Cortex of kidney (tissue), 1 donor: ENCODE measurements at places on chromosomes 12 and 14.

GRCh38 chr14:69519204-69520100 is 34.9 kb downstream of the PLEKHD1 start:
- DNase-seq: no peak

GRCh38 chr12:83769151-83769550 is 1082.4 kb downstream of the TMTC2 start:
- no peak for DNase-seq

- DNase-seq: no peak
Observed at GRCh38 chr14:75175677-75176141, 703 bp downstream of the TMED10 start.

DNA sequence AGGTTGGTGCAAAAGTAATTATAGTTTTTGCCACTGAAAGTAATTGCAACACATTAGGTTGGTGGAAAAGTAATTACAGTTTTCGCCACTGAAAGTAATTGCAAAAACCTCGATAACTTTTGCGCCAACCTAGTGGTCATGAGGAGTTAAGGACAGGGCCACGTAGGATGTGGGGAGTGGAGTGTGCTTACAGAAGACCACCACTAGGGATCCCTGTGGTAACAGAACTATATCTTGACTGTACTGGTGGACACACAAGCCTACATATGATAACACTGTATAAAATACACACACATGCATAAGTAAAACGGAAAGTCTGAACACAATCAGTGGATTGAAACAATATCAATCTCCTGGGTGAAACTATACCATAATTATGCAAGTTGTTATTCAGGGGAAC is 187.4 kb upstream of the ABCD2 start:
- no peak for DNase-seq

GRCh38 chr12:15443050-15443449 is 120.7 kb downstream of the PTPRO start:
- DNase-seq: no peak

DNA sequence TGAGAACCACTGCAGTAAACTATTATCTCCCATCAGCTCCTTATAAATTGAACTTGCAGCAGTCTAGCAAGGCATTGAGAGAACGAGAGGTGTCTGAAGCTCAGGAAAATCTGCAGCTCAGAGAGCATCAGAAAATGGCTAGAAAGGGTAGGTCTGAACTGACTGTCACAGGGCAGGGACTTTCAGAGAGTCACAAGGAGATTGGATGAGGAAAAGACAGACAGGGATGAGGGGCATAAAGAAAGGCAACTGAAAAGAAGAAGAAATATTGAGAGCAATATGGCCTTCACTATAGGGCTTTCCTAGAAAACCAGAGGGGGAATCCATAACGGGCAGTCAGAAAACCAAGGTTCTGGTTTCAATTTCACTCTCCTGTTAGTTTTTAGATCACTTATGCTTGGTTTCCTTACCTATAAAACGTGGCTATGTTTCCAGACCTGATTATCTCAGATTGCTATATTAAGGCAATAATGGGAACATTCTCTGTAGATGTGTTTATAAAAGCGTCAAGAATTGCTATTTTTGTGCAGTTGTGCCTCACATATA is 40.9 kb downstream of the PDE6H start:
- DNase-seq: no peak

- no peak for DNase-seq
Observed at GRCh38 chr12:71415336-71416231, 24.0 kb upstream of the LGR5 start.

DNA sequence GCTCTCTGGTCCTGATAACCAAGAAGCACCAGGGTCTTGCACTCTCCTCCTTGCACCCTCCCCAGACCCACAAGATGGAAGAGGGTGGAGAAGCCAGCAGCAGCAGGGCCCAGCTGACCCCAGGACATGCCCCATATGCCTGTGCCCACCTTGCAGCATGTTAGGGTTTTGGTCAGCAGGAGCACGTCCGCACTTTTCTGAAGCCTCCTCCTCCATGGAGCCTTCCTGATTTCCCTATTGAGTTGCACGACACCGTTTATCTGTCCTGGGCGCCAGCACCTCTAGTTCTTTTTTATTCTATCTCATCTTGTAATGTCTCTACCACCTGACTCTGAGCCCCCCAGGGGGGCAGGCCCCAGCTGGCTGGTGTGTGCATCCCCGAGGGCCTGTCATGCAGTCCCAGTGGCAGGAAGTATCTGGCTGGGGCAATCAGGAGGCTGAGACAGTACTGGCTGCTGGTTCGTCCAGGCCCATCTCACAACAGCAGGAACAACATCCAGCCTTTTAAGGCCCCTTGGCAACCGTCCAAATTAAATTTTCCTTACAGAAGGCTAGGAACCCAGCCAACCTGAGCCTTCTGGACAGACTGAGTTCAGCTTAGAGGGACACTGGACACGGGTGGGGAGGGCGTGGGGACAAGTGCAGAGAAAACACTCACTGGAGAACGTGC is 39.6 kb downstream of the CCDC85C start:
- no peak for DNase-seq

GRCh38 chr12:94704452-94705306 is 54.3 kb upstream of the TMCC3 start:
- DNase-seq: no peak

- no peak for DNase-seq
Observed at GRCh38 chr14:70073924-70074566, 114.7 kb downstream of the SLC8A3 start.

DNA sequence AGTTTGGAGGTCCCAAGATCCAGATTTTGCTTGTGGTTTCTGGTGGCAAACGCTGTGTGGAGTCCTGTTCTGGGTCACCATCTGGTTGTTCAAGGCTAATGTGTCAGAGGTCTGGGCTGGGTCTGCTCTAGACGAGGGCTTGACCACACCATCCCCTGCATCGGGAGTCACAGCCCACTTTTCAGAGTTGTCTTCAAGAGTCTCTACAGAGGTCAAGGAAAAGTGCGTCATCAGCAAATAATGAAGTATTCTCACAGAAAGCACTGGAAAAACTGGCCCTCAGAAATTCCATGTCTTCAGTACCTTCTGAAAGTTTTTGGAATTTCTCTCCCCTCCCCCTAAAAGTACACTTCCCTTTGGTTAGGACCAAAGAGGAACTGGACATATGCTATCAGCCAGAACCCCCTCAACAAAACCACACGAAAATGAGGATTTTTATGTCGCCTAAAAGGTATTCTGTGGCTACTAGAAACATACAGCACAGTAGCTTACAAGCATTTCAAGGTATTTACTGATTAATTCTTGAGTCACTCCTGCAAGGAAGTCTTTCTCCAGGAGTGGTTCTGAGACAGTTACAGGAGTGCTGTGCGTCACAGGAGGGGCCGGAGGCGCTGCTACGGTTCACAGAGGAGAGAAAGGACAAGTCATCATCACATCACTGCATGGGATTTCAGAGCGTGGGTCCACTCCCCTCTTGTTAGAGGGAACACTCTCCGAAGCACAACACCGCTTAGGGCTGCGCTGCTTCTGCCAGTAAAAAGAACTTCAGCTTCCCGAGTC is 35.4 kb downstream of the RAD52 start:
- DNase-seq: no peak

- no peak for DNase-seq
Observed at GRCh38 chr14:76931631-76932402, 96.7 kb downstream of the IRF2BPL start.

GRCh38 chr12:89700191-89700810 is 8.3 kb downstream of the ATP2B1 start:
- DNase-seq: no peak

DNA sequence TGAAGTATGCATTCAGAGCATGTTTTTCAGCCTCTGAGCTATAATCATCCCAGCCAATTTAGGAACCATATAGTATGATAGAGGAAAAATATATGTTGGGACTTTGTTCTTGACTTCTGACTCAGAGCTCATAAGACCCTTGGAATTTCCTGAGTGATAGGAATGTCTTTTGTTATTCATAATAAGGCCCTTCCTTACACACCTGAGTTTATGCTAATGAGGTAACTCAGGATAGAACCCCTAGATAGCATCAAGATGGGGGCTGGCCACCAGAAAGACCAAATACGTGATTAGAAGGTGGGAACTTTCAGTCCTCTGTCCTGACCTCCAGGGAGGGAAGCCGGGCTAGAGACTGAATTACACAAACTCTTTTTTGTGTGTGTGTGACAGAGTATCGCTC is 32.4 kb upstream of the PLEK2 start:
- no peak for DNase-seq

GRCh38 chr12:6839482-6840201 is 1.1 kb upstream of the GNB3 start:
- no peak for DNase-seq

- DNase-seq: no peak
Observed at GRCh38 chr12:57112492-57113294, 1.5 kb upstream of the STAT6 start.

DNA sequence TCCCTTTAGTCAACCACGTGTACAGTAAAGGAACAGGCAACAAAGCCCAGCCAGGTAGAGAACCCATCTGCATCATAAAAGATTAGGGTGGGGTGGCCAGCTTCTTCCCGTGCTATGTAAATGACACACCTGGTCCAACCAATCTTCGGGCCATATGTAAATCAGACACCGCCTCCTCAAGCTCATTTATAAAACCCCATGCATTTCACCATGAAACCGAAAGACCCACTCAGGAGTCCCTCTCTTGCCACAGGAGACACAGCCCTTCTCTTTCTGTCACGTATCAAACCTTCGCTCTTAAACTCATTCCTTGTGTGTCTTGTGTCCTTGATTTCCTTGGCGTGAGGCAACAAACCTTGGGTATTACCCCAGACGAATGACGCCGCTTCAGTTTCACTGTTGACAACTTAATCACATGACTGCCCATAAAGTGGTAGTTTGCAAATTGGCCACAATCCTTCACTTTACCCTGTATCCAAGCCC is 59.8 kb upstream of the TBPL2 start:
- no peak for DNase-seq

DNA sequence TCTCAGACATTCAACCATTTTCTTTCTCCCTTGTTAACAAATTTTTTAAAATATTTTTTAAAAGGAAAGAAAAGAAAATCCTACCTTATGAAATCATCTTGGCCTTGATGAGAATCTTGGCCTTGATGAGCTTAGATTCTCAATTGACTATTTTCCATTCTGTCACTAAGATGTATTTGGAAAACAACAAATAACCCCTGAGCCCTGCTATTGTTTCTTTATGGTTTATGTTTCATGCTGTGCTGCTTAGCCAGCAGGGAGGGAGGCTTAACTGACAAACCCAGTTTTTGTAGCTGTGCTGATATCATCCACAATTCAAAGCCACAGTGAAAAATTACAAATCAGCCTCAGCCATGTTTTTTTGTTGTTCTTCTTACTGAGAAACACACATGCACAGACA is 404.1 kb downstream of the RAD51B start:
- DNase-seq: no peak

- no peak for DNase-seq
Observed at GRCh38 chr14:91774140-91775096, 42.5 kb upstream of the CATSPERB start.

- DNase-seq: no peak
Observed at GRCh38 chr12:53506450-53506785, 866 bp downstream of the NPFF start.

GRCh38 chr12:75481774-75482173 is 1.2 kb downstream of the GLIPR1 start:
- no peak for DNase-seq

DNA sequence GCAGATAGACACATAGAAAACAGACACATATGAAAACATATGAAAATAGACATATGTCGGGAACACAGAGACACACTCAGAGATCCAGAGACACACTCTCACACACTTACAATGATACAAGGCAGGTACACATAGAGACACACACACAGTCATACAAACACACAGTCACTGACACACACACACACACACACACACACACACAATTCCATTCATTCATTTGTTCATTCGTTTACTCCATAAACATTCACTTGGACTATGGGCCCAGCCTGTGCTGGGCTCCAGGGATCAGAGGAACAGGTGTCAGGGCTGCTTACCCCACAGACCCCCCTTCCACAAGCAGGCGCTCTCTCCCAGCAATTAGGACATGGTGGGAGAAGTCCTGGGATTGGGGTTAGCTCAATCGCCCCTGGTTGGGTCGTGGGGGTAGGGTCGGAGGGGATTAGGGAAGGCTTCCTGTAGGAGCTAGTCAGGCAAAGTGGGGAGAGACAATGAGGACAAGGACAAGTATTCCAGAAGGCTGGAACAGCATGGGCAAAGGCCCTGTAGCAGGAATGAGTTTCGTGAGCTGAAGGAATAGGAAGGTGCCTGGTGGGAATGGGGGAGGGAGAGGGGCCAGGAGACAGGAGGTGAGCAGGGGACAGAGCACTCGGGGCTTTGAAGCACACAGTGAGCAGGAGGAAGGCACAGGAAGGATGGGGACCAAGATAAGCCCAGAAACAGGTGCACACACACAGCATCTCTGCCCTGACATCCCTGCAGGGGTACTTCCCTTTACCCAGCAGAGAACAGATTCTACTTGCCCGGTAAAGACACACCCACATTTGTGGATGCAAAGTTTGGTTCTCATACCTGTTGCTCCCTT is 6.5 kb downstream of the RASAL1 start:
- DNase-seq: no peak
